ENCODE measurements at places on chromosomes 12 and 14. TPM values are rescaled to one million over a fixed set of nuclear protein-coding genes. Genes with fewer than 3 reads are reported as not detected.

The TSHR gene
- total RNA-seq, result 3.7 TPM

The FITM1 gene
- not detected for total RNA-seq

The PLEK2 gene
- total RNA-seq, result 1.6 TPM

The GDF3 gene
- total RNA-seq, result 0.28 TPM

The ZDHHC17 gene
- total RNA-seq, result 201 TPM

The TRPV4 gene
- total RNA-seq, result 0.50 TPM

The KCNK13 gene
- total RNA-seq, result 2.0 TPM

The TSPAN9 gene
- total RNA-seq, result 28.3 TPM

The LIN7A gene
- total RNA-seq, result 41.3 TPM

The FKBP3 gene
- 71.1 TPM for total RNA-seq

The EML1 gene
- 38.1 TPM for total RNA-seq

The RNASE13 gene
- total RNA-seq, result not detected

The HOXC5 gene
- total RNA-seq, result 2.4 TPM

The PTHLH gene
- 7.7 TPM for total RNA-seq

The NR1H4 gene
- total RNA-seq, result 2.9 TPM

The FAM181A gene
- total RNA-seq, result 3.5 TPM

The SLCO1B1 gene
- 0.06 TPM for total RNA-seq

The YAF2 gene
- 54.9 TPM for total RNA-seq

The CEBPE gene
- 0.17 TPM for total RNA-seq

The HNF1A gene
- total RNA-seq, result not detected

The KRT85 gene
- total RNA-seq, result not detected

The ASPG gene
- 0.66 TPM for total RNA-seq

The IL31 gene
- total RNA-seq, result not detected

The PAH gene
- total RNA-seq, result 0.40 TPM

The MIPOL1 gene
- 17.3 TPM for total RNA-seq

The ANP32D gene
- 0.20 TPM for total RNA-seq

The AQP5 gene
- total RNA-seq, result 0.99 TPM

The ADAMTS20 gene
- total RNA-seq, result 0.69 TPM
